ENCODE measurements at places on chromosomes 16 and 17. TPM values are rescaled to one million over a fixed set of nuclear protein-coding genes. Genes with fewer than 3 reads are reported as not detected.

OR4D1 gene
- total RNA-seq = not detected

TBC1D3E gene
- total RNA-seq = not detected

GRCh38 chr17:4003131-4003500 is 38.9 kb upstream of the ATP2A3 start:
- no peak for DNase-seq

- no peak for DNase-seq
These were observed 197.6 kb downstream of the XYLT1 start for GRCh38 chr16:17273142-17273561.

DNA sequence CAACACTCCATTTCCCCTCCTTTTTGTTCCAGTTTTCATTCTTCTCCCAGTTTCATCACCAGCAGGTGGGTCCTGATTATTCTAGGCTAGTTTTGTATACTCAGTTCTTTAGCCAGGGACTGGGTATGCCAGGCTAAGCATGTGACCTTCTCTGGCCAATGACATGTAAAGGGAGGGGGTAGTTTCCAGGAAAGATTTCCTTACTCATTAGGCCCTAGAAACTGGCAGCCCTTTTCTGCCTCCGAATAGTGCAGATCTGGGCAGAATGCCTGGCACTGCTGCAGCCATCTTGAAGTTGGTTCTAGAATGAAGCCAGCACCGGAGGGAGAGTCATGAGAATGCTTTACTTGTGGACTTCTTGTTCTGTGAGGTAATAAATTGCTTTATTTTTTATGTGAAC is 126.9 kb upstream of the AXIN2 start:
- DNase-seq = no peak

DNA sequence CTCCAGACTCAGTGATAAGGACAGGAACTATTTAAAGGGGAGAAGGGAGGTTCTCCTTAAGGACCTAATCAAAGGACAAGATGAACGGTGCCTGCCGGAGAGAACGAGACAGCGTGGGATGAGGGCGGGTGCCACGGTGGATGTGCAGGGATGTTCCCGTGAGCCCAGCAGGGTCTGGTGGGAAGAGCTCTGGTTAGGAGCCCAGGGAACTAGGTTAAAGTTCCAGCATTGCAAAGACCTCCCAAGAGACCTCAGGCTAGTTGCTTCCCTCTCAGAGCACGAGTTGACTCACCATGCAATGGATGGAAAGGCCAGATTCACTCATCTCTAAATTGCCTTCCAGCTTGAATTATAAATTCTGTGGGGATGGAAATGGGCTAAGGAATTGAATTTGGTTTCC is 14.7 kb downstream of the CCR7 start:
- no peak for DNase-seq

- no peak for DNase-seq
These were observed 59.0 kb upstream of the TRAP1 start for GRCh38 chr16:3776316-3776715.

Measured in skin of body (tissue), 3 donors.